MCF 10A (cell line): ENCODE measurements at places on chromosomes 4 and X. TPM values are rescaled to one million over a fixed set of nuclear protein-coding genes. Genes with fewer than 3 reads are reported as not detected.

DNA sequence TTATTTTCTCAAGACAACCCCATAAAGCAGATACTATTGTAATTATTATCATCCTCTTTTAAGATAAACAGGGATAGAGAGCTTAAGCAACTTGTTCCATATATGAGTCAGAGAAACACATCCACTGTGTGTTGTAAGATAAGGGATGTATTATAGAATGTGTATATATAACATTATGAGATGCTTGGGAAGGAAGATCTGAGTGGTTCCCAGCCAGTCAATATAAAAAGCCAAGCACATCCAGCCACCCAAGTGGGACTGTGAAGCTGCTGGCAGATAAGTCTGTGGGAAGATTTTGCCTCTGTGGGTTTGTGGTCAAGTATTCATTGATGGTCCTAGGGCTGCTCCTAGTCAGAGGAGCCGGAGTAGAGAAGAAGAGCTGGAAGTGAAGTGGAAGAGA lies 16.5 kb upstream of the BMPR1B start:
- no peaks in the 10 kb centered on the region for H3K27me3 ChIP-seq
- no peaks in the 10 kb centered on the region for H3K36me3 ChIP-seq
- H3K4me3 ChIP-seq: no peak overlapping the region
- no peak overlapping the region for H3K27ac ChIP-seq

The RNF212 gene
- not detected in 2 replicates for total RNA-seq

GRCh38 chrX:49198540-49199314 lies 1.3 kb downstream of the SYP start:
- H3K36me3 ChIP-seq: no peaks in the 10 kb centered on the region
- DNase-seq: no peak
- no peaks in the 10 kb centered on the region for H3K4me1 ChIP-seq
- peak overlapping the region; percentile 39 for H3K4me3 ChIP-seq
- no peak overlapping the region for H3K27ac ChIP-seq

DNA sequence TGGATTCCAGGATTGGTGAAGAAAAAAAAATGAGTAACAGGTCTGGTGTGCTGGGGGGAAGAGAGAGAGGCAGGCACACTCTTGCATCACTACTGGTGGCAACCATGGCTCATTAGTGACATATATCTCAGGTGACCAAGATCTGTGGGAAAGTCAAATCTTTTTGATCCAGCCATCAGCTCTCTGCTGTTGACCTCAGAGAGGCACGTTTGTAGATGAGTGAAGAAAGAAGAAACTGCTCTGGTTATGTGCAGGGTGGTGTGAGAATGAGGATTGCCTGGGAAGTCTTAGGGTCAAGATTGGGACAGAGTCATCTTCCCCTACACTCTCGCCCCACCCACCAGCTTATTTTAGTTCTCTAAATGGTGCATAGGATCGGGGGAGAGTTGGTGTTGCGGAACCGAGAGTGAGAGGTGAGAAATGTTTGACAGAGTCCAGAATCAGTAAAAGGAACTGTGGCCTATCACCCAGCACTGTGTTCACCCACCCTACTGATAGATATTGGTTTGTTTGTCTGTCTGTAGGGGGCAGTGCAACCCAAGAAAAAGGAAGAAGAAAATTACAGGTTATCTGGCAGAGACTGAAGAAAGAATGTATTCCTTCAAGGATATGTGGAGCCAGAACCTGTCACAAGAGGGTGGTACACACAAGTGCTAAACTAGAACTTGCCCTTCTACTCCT lies 21.9 kb downstream of the ARMCX6 start:
- no peaks in the 10 kb centered on the region for H3K4me1 ChIP-seq
- H3K27ac ChIP-seq: no peak overlapping the region
- H3K4me3 ChIP-seq: no peak overlapping the region
- H3K36me3 ChIP-seq: no peaks in the 10 kb centered on the region
- H3K27me3 ChIP-seq: peaks cover 44% of the 10 kb centered on the region

DNA sequence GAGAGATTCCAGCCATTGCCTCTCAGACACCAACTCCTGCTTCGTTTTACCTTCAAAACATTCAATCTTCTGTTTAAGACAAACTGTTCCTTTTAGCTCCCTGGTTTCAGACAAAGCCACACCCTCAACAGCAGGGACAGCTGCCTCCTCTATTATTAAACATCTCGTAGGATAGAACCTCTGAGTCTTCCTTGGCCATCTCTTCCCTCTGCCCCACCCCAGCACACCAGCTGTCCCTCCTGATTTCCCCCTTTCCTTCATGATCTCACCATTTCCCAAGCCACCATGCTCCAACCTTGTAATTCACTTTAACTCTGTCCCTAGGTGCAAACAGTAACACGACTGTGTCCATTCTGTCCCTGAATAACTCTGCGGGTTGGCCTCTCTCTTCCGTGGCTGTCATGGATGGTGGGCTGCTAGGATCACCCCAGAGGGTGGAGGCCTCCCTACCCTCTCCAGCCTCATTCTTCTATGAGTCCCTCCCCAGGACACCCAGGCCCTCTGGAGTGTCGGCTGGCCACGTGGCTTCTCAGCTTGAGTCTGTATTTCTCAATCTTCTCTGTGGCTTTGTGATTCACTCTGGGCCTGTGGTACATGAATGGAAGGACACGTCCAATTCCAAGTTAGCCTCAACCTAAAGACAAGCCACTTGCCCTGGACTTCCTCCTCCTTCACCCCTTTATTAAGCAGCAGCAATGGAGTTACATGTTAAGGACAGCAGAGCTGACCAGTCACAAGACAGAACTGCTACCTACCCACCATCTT lies 349.9 kb downstream of the FBXW7 start:
- no peak overlapping the region for H3K4me3 ChIP-seq
- H3K27ac ChIP-seq: peak overlapping the region; percentile 17
- DNase-seq: peak; percentile 48

GRCh38 chrX:45421806-45422205 lies 221.1 kb upstream of the DIPK2B start:
- H3K27me3 ChIP-seq: peaks cover 49% of the 10 kb centered on the region
- no peak overlapping the region for H3K27ac ChIP-seq
- H3K36me3 ChIP-seq: no peaks in the 10 kb centered on the region
- H3K4me3 ChIP-seq: no peak overlapping the region
- H3K4me1 ChIP-seq: no peaks in the 10 kb centered on the region
- no peak for DNase-seq

GRCh38 chrX:3659761-3660160 lies 53.7 kb downstream of the PRKX start:
- no peak for DNase-seq
- H3K4me1 ChIP-seq: no peaks in the 10 kb centered on the region
- H3K27ac ChIP-seq: no peak overlapping the region
- peaks cover 8% of the 10 kb centered on the region for H3K36me3 ChIP-seq

GRCh38 chr4:183989931-183990330 lies 84.8 kb downstream of the STOX2 start:
- peaks cover 12% of the 10 kb centered on the region for H3K4me1 ChIP-seq
- H3K36me3 ChIP-seq: no peaks in the 10 kb centered on the region
- no peaks in the 10 kb centered on the region for H3K27me3 ChIP-seq
- peak; percentile 8 for DNase-seq
- no peak overlapping the region for H3K4me3 ChIP-seq

GRCh38 chr4:173074501-173074946 lies 94.1 kb upstream of the GALNT7 start:
- peak; percentile 96 for DNase-seq
- H3K27ac ChIP-seq: peak overlapping the region; percentile 59
- H3K27me3 ChIP-seq: no peaks in the 10 kb centered on the region
- H3K36me3 ChIP-seq: no peaks in the 10 kb centered on the region
- peak overlapping the region; percentile 13 for H3K4me3 ChIP-seq
- H3K4me1 ChIP-seq: peaks cover 29% of the 10 kb centered on the region

- no peaks in the 10 kb centered on the region for H3K27me3 ChIP-seq
- H3K4me1 ChIP-seq: no peaks in the 10 kb centered on the region
Measured at GRCh38 chrX:124462931-124463330, 116.6 kb downstream of the SH2D1A start.

The HOPX gene
- not detected in 2 replicates for total RNA-seq

The CTAG1A gene
- not detected in 2 replicates for total RNA-seq

The YTHDC1 gene
- 117 and 123 TPM in 2 replicates for total RNA-seq
